ENCODE measurements at places on chromosomes 5 and 9.

DNA sequence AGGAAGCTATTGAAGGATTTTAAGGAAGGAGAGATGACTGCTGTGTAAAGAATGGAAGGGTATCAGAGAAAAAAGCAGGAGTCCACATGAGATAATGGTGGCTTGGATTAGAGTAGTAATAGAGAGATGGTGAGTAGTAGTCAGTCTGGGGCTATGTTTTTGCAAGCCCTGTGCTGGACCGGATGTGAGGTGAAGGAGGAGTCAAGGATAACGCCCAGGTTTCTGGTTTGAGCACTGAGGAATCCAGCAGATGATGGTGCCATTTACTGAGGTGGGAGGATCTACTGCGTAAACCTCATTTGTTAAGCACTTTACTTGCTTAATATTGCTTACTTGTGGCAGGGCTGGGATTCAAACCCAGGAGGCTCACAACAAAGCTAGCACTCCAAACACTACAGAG is 1.1 kb downstream of the TIGD6 start:
- no peak for DNase-seq

- DNase-seq: no peak
These were observed 61.2 kb upstream of the PITX1 start for GRCh38 chr5:135095052-135095715.

DNA sequence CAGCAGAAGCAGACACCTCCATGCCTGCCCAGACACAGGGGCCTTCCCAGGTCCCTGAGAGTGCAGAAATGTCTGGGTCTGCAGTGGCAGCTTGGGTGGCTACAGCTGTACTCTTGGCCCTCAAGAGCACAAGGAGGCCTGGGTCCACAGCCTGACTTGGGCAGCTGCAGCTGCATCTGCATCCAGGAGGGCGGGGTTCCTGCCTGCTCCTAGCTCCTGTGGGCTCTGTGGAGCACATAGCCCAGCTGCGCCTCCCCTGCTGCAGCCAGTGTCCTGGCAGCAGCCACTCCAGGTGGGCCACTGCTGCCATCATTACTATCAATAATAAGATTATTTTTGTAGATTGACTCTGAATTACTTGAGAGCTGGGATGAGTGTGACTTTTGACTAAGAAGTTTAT is 162.0 kb upstream of the PTCH1 start:
- no peak for DNase-seq

DNA sequence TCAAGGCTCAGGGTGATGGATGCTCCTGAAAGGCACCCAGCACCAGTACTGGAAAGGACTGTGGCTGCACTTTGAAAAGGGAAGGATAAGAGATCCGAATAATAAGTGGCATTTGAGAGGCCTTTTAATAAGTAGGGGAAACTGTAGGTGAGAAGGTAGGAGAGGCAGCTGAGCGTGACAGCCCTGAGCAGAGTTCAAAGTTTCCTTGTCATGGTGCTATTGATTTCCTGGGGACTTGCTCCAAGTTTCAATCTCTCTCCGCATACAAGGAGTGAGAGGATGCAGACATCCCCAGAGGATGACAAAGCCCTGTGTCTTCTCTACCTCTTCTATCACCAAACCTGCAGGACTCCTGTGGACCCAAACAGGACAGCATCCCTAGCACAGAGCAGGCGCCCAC is 354.5 kb downstream of the SPOCK1 start:
- no peak for DNase-seq

GRCh38 chr5:129241755-129242154 is 147.2 kb downstream of the ISOC1 start:
- no peak for DNase-seq

DNA sequence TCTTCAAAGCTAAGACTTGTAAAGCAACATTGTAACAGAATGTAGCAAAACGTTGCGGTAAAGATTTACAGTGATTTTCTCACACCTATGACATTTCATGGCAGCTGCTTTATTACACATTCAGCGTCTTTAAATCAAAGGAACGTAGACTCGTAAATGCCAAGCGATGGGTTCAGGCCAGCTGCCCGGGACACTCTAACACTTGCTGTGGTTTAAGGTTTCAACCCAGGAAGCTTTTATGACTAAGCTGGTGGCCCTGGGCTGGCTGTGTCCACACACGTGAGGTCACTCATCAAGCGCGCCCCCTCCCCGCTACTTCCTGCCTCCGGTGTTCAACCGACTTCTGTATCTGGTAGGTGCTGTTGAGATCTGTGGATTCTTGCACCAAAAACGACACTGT is 2.5 kb downstream of the SLC6A18 start:
- no peak for DNase-seq

DNA sequence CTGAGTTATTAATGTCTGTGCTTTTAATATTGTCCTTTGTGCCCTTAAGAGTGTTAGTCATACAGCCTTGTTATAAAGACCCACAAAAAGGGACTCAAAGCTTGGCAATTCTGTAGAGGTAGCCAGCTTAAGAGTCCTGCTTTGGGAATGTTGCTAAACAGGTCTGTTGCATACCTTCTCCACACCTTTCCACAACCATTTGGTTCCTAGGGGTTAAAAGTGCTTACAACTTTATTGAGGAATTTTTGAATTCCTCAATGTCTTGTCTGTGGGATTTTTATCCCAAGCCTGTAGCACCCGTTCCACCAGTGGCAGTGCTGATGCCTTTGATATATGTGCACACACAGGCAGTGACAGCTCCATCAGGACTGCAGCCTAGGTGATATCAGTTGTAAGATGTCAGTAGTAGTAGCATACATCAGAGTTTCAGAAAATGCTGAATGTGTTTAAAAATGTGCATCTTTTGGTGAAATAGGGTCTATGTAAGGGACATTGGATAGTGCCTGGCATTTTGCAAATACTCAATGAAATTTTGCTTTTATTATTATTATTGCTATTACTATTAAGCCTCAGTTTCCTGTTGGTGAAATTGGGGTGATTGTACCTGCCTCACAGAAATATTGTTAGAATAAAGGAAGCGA is 68.5 kb downstream of the WWC1 start:
- DNase-seq: no peak

- no peak for DNase-seq
These were observed 49.9 kb upstream of the IL13 start for GRCh38 chr5:132608107-132608506.

DNA sequence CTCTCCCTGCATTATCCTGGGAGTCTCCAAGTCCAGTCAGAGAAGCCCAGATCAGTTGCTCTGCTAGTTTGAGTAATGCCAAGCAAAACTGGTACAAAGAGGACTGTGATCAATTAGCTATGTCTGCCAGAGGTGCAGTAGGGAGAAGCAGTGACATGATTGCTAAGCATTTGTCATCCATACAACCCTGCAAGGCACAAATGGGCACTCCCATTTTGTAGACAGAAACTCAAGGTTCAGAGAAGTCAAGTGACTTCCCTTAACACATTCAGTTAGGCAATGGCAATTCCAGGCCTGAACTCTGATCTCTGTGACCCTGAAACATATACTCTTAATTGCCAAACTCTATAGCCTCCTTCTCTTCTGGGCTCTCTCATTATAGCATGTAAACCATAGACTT is 34.0 kb downstream of the NDST1 start:
- DNase-seq: no peak

DNA sequence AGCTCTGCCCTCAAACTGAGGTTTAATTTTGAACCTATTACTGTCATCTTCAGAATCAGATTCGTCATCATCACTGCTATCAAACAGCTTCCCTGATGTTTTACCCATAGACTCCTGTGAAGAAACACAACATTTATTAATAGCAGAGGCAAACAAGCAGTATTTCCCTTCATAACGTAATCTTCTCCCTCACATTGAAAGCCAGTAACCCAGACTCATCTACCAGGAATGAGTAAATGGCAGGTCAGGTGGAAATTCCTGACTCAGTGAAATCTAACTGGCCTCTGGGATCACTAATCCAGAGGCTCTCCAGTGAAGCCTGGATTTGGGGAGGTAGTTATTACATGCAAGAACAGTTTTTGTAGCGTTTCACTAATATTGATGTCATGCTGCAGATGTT is 14.6 kb downstream of the NOL8 start:
- no peak for DNase-seq

DNA sequence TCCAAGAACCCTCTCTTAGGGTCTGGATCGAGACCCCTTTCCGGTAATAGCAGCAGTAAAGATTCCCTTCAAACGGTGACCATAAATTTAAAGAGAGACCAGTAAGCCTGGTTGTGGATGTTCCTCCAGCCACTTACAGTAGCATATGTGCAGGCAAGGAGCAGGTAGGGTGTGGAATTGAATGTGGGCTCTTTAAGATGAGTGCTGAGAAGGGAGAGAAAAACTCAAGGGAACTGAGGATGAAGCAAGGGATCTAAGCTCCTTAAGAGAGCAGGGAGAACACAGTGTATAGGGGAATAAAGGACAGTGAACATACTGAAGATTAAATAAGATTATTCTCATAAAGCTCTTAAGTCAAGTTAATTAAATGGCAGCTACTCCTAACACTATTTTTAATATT is 51.3 kb downstream of the DPYSL3 start:
- no peak for DNase-seq

- DNase-seq: no peak
These were observed 25.9 kb upstream of the ZFAND5 start for GRCh38 chr9:72390907-72391306.

DNA sequence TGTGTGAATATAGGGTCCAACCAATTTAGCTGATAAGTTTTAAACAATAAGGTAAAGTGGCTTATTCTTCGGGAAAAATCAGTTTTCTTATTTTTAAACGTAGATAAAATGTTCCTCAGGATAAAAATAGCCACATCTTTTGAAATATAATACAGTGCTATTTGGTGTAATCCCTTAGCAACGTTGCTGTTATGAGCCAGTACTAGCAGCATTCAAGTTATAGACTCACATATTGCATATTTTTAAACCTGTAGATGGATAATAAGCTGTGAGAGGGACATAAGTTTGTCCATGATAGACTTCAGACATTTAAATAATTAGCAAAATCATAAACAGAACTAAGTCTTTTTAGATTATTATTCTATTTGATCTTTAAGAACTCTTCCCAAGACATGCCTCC is 6.3 kb downstream of the PDE4D start:
- no peak for DNase-seq

DNA sequence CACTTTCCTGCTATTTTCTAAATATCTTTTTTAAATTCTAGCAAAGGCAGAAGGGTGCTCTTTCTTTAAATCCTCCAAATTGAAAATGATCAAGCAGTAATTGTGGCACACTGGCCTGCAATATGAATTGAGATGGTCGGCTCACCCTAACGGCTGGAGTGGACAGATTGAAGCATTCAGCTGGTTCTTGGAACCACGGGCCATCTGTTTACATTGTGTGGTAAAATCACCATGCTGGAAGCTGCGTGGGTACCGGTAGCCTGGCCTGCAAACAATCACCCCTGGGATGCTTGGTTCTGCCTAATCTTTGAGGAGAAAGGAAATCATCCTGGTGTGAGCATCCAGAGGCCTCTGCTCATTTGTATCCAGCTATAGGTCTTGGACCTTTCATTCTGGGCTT is 289.3 kb downstream of the ZNF608 start:
- no peak for DNase-seq

- no peak for DNase-seq
These were observed 44.4 kb downstream of the HMGCR start for GRCh38 chr5:75381456-75381855.

- DNase-seq: no peak
These were observed 363 bp downstream of the ZNF454 start for GRCh38 chr5:178941361-178941760.

DNA sequence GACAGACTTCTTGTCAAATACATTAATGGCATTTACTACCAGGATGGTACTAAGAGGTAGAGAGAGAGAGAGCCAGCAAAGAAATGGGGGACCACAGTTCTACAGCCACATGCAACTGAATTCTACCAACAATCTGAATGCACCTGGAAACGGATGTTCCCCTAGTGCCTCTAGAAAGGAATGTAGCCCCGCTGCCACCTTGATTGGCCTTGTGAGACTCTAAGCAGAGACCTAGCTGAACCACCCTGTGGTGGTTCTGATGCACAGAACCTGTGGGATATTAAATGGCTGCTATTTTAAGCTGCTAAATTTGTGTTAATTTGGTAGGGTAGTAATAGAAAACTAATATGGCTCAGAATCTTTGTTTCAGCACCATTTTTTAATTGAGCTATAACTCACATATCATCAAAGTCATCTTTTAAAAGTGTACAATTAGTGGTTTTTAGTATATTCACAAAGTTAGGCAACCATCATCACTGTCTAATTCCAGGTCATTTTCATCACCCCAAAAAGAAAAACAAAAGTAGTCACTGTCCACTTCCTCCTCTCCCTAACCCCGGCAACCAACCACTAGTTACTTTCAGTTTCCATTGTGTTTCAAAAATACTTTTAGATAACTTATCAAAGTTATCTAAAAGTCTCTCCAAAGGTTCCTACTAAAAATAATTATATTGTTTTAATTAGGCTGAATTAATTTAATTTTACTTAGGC is 51.7 kb downstream of the CPLANE1 start:
- DNase-seq: no peak

DNA sequence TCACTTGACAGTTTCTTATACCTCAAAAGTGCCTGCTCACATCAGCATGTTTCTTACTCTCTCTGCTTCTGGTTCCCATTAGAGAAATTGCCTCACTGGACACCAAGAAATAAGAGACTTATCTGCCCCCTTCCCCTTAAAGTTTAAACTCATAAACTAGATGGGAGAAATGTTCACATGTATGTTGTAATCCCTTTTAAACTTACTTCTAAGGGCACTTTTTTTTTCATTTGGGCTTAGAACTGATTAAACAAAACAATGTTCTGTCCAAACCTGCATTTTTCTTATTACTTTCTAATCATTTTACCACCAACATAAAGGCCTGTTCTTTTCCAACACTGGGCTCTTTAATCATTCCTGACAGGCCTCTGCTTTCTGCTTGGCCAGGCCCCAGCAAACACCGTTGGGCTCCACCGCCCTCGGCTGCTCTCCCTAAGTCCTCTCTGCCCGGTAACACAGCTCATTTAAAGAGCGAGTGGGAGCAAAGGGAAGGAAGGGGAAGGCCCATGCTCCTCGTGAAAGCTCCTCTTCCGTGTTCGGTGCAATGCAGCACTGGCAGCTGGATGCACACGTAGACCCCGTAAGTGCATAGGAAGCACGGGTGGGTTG is 53.4 kb downstream of the ROR2 start:
- no peak for DNase-seq
